ENCODE measurements at places on chromosomes 2 and 18.

- no peak for DNase-seq
Measured at GRCh38 chr2:176003958-176004357, 1.9 kb upstream of the LNPK start.

DNA sequence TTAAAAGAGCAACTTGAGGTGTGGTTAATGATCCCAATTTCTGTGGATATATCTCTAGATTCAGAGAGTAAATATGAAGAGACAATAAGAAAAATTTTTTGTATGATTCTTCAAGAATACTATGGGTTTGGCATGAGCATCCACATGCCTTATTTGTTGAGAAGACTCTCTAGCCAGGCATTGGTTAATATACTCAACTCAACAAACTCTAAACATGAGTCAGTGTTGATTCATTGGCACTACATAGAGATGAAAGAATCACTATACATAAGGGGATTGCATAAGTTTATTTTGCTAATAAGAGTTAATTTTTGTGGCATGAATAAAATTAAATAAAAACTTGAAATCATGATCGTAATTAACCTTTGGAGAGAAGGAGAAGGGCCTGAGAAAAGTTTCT is 930.2 kb upstream of the LRRTM1 start:
- no peak for DNase-seq

DNA sequence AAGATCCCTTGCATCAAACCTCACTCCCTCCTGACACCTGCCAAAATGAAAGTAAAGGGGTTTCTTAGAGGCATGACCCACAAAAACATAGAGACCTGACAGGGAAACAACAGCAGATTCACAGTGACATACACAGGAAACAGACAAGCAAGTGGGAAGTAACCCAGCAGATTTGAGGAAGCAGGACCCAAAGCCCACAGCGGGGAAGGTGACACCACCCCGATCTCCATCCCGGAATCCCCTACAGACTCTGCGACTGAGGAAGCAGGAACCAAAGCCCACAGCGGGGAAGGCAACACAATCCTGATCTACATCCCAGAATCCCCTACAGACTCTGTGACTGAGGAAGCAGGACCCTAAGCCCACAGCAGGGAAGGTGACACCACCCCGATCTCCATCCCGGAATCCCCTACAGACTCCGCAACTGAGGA is 21.6 kb downstream of the CIB4 start:
- DNase-seq: no peak

DNA sequence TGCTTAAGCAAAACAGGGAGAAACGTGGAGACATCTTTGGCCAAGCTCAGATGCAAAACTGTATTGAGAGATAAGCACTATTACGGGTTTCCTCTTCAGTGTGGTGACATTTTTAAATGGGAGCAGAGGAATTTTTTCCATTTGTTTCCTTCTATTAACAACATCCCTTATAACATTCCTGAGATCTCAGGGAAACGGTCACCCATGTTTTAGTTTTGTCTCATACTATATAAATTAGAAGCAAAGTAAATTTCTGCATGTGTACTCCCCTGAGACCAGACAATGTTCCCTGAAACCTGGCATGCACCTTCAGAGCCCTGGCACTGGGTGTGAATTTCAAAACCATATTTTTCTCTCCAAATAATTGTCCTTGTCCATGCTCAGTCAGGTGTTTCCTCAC is 57.6 kb upstream of the RNF152 start:
- DNase-seq: no peak
